ENCODE measurements at places on chromosomes 16 and 17.

DNA sequence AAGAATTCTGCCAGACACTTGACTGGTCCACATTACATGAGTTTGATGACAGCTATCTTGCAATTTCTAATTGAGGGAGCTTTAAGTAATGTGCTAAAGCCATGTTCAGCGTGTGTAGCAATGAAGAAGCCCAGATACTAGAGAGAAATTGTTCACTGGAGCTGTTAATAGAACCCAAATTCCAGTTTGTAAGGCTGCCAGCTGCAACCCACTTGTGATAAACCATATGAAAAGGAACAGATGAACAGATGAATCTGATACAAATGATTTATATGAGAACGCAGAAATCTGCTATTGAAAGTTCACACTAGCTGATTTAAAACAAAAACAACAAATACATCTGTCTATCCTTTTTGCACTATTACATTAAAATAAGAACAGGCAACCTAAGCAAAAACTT is 6.2 kb downstream of the NACA2 start:
- DNase-seq, result no peak

- no peak for DNase-seq
These were observed 56.8 kb downstream of the OTOA start for GRCh38 chr16:21720533-21720932.

GRCh38 chr17:72617557-72617956 is 474.9 kb downstream of the SLC39A11 start:
- no peak for DNase-seq

GRCh38 chr17:16446338-16446983 is 31.1 kb downstream of the TRPV2 start:
- no peak for DNase-seq

DNA sequence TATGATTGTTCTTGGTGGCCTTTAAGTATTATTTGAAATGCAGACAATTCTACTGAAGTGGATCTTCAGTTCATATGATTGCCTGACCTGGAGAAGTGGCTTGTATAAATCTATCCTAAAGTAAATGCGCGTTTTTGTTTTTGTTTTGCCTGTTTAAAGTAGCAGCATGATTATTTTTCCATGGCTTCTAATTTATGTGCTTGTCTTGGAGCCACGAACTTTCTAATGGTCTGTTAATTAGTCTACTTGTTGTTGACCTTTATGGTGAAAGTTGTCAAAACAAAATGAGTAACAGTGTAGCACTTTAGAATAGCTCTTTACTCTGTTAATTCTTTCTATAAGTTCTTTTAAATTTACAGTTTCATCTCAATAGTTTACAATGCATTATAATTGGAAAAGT is 1.7 kb downstream of the PRKAR1A start:
- DNase-seq, result no peak

- no peak for DNase-seq
These were observed 5.8 kb downstream of the CBX8 start for GRCh38 chr17:79790805-79791734.

DNA sequence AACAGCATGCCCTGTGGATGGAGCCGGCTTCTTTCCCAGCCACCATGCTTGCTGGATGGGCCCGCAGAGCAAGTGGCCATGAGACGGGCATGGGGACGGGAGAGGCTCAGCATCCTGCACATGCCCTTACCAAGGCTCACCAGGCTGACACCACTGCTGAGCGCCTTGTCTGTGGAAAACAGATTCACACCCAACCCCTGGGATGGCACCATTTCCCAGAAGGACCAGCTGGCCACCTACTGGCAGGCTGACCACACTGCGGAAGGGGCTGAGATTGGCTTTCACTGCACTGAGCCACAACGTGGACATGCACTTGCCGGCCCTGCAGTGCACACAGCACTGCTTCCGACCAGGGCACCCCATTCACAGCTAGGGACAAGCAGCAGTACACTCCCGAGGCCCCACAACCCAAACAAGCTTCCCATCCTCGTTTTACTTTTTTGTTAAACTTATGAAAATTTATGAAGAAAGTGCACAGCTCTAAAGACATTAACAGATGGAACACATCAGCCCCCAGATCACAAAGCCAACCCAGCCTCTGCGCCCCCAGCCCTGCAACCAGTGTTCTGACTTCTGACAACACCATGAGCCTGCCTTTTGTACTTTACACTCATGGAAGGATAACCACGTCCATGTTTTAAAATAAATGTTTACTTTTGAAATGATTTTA is 13.9 kb upstream of the KRTAP17-1 start:
- peak; percentile 52 for DNase-seq

DNA sequence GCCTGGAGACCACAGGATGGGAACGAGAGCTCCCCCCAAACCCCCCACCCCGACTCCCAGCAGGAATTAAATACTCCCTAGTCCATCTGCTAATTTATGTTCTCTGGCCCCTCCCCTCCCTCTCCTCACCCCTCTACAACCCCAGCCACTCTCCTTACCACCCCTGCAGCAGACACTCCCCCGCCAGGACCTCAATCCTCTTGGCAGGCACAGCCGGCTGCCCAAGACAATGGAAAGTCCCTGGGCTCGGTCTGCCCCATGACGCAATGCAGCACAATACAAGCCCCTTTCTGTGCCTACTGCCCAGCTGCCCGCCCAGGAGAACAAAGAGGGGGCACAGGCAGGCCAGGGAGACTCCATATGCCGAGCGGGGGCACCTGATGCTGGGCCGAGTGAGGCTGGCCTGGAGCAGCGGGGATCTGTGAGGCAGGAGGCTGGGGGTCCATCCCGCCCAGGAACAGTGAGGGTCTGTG is 30.3 kb upstream of the CDC42EP4 start:
- peak; percentile 52 for DNase-seq

DNA sequence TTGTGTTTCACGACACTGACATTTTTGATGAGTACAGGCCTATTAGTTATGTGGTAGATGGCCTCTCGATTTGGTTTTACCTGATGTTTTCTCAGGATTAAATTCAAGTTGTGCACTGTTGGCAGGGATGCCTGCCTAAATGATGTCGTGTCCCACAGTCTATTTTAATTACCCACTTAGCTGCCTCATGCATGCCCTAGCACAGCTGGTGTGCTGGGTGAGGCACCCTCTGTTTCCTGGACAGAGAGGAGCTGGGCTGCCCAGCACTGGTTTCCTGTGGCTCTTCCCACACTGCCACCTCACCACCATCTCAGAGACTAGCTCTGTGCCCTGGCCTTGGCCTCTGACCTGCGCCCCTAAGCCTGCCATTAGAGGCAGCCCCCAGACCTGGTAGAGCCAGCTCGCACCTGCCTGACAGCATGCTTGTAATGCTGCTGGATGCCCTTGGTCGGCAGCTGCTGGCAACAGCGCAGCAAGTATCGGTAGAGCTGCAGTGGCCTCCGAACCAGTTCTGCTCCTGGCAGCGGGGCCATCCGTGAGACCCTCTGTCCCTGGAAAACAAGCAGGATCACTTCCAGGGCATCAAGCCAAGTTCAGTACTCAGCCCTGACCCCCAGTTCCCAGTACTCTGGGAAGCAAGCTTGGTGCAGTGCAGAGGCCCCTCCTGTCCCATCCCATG is 10.9 kb downstream of the LYRM9 start:
- DNase-seq, result no peak

GRCh38 chr17:56867948-56868376 is 34.0 kb downstream of the DGKE start:
- no peak for DNase-seq

- no peak for DNase-seq
These were observed 52.6 kb downstream of the CCDC57 start for GRCh38 chr17:82160075-82160474.

DNA sequence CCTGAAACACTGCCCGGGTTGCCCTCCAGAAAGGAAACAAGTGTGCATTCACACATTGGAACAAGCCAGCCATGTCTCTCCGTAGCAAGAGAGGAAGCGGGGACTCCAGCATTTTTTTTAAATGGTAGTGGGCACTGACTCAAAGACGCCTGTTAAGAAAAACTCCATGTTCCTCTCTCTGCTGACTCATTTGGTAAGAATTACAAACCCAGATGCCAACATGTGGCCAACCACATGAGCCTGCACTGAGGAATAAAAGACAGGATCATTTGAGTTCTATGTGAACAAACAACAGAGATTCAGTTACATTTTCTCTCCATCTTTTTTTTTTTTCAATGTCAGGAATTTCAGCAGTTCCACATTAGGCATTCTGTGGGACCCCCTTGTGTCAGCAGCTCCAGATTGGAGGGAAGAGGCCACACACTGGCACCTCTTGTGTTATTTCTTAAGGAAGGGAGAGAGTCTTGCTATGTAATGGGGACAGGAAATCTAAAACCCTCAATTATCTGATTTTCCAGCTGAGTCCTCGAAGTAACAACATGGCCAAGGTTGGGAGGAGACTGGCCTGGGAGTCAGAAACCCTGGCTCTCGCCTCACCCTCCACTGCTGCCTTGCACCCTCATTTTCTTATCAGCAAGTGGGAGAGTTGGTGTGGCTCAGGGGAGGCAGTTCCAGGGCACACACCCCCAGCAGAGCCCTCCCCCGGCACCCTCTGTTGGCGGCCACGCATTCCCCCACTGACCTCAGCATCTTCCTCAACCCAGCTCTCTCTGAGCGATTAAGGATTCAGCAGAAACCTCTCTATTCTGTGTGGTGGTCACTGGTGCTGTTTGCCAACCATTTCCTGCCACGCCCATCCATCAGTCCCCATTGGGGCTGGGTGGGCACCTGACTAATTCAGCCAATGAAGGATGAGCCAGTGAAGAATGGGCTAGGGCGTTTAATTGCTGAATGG is 173.0 kb downstream of the FOXL1 start:
- peak; percentile 66 for DNase-seq

DNA sequence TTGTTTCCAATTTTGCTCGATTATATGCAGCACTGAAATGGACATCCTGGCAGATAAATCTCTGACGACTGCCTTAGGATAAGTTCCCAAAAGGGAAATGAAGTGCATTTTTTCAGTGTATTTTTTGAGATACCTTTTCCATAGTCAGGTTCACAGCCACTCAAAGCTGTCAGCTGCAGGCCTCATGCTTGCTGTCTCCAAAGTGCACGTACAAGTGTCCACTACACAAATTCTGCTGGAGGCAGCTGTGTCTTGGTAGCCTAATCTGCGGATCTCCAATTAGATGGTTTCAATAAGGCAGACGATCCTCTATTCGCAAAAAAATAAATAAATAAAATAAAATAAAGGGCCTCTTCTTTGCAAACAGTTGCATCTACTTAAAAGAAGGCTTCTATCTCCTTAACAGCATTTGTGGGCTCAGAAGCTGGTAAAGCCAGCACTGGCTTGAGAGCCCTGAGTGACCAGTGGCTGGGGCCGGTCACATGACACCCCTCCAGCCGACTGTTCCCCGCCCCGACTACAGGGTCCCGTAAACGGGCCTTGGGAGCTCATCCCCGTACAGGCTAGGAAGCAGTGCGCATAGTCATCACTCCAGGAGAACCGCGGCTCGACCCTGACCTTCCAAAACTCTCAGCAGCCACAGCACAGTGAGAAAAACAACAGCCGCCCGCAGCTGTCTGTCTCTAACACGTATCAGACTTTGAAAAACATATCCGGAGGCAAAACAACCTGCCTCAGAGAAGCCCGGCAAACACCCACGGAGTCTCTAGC is 18.8 kb downstream of the RPH3AL start:
- no peak for DNase-seq

GRCh38 chr17:9986754-9987382 is 81.8 kb upstream of the RCVRN start:
- no peak for DNase-seq

GRCh38 chr16:73420244-73420643 is 372.3 kb upstream of the ZFHX3 start:
- DNase-seq, result no peak

DNA sequence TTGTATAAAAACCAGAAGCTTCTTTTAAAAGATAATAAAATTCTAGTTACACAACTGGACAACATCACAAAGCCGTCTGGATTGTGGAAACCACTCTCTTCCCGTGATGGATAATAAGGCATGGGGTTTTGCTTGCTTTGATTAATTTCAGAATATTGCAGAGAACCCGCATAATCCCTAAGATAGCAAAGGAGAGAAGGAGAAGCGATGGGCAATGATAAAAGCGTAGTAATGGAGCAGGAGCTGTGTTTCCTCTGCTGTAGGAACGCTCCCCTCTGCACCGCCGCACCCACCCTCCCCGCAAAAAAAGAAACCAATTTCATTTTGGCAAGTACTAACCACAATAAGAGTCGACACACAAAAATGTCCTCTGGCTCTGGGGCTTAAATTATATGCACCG is 340.9 kb upstream of the PSMD7 start:
- no peak for DNase-seq

DNA sequence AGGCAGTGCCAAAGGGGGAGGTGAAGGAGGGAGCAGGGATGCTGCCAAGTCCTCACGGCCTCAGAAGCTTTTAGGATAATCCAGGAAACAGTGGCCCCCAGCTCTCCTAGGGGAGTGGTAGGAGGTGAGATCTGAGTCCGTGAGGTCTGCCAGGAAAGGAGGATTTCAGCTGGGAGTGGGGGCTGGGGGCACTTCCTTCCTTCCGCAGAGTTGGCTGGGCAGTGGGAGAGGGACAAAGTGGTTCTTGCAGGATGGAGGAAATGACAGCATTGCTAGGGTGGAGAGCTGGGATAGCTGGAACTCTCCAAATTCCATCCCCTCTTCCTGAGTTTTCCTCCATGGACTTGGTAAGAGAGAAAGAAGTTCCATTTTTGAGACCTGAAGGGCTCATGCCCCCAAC is 4.8 kb upstream of the SP6 start:
- DNase-seq, result no peak

DNA sequence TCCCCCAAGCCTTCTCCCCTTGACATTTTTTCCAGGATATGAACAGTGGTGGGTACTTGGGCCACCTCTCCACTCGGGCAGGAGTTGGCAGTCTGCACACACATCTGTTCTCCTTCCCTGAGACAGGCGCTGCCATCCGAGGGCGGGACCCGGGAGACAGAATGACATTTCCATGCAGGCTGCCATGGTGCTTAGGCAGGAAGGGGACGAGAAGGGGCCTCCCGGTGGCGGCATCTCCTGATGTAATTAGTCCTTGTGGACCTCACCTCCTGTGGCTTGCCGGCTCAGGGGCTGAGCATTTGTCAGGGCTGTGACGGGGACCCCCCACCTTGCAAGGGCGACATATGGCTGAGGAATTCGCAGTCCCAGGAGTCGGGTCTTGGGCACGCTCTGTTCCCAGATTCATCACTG is 197.2 kb downstream of the FOXL1 start:
- DNase-seq, result no peak

DNA sequence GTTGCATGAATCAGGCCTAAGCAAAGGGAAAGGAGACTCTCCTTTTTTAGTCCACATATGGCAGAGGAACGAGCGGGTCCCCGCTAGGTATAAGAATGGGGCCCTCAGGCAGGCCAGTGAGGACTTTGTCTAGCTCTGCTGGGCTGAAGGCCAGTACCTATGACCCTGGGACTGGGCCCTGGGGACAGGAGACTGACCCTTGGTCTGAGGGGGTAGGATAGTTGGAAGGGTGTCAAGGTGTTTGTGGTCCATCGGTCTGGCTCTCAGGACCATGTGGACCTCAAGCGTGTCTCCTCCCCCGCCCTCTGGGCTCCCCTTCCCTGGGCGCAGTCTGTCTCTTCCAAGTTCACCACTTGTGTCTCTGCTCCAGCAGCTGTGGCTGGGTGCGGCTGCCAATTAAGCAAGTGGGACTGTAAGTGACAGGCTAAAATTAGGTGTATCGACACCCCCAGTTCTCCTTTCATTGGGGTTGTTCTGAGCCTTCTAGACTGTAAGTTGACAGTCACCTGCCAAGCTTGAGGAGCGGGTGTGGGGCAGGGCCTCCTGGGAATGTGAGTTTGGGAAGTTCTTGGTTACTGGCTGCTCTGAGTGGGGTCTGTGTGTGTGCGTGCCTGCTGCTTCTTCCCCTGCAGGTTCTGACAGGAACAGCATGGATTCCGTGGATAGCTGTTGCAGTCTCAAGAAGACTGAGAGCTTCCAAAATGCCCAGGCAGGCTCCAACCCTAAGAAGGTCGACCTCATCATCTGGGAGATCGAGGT is 24.5 kb downstream of the AKAP1 start:
- no peak for DNase-seq

- DNase-seq, result no peak
These were observed 52.6 kb downstream of the HIC1 start for GRCh38 chr17:2107506-2107905.

Measured in amniotic stem cell (primary cell).